ENCODE measurements at places on chromosomes 11 and 22. TPM values are rescaled to one million over a fixed set of nuclear protein-coding genes. Genes with fewer than 3 reads are reported as not detected.

- no peak for DNase-seq
Measured at GRCh38 chr11:17531636-17532113, 12.5 kb downstream of the USH1C start.

DNA sequence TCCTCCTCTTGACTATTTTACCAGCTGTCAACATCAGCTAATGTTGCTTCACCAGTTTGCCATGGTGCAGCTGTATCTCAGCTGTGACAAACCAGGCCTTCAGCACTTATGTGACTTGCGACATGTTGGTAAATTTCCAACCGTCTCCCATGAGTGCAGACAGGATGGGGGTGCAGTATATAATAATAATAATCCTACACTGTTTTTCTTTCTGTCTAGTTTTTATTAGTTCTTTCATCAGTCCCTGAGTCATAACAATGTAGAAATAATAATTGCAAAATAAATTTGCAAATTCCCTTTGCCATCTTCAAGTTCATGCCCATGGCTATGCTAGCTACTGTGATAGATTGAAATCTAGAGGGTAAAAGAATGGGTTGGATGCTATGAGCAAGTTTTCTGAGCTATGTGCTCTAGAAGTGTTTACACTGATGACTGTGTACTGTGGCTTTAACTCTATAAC, 4.9 kb downstream of the MMP13 start:
- no peak for DNase-seq

DNA sequence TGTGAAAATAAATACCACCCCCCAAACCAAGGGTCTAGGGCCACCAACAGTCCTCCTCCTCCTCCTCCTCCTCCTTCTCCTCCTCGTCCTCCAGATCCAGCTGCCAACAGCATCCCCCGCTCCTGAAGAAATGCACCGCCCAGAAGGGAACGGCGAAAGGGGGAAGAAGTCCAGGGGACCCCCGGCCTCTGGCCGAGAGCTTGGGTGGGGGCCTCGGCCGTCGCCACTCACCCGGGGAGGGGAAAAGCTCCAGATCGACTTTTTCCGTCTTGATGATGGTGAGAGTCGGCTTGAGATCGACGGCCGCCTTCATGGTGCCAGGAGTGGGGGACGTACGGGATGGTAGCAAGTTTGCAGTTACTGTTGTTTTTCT, 65.7 kb downstream of the ETS1 start:
- DNase-seq = no peak

DNA sequence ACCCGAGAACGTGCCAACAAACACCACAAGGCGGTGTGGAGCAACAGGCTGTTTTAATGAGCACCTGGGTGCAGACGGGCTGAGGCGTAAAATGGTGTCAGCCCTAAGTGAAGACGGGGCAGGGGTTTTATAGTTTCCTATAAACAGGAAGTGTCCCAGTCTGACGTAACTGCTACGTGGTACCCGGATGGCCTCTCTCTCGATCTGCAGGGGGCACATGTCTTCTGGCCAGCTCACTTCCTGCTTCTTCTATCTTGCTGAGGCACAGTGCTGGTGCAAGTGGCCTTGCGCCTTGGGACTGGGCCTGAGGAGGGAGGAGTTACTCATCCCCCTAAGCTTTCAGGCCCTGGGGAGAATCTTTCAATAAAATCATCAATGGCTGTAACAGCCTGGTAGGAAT, 20.9 kb downstream of the OOSP3 start:
- DNase-seq = no peak

GRCh38 chr11:8067929-8068575, 13.0 kb upstream of the TUB start:
- DNase-seq = no peak

Gene THRSP
- total RNA-seq = not detected

Gene LUZP2
- not detected for total RNA-seq

Gene MMP3
- not detected for total RNA-seq

Data from G401 (cell line).